ENCODE measurements at places on chromosomes 7 and 10.

DNA sequence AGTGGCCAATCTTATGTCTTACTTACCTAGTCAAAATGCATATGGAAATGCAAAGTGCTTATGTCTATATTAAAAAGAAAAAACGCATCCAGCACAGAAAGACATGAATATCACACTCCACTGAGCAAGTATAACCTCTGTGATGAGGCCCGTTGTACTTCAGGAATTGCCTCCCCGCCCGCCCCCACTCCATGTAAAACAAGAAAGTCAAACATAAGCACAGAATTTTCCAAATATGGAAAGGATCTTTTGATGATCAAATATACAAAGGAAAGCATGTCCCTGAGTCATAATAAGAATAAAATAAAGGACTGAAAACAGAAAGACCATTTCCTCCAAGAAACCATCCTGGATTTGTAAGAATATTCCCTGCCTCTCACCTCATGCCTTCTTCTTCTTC is 229.1 kb downstream of the BAMBI start:
- DNase-seq: no peak

DNA sequence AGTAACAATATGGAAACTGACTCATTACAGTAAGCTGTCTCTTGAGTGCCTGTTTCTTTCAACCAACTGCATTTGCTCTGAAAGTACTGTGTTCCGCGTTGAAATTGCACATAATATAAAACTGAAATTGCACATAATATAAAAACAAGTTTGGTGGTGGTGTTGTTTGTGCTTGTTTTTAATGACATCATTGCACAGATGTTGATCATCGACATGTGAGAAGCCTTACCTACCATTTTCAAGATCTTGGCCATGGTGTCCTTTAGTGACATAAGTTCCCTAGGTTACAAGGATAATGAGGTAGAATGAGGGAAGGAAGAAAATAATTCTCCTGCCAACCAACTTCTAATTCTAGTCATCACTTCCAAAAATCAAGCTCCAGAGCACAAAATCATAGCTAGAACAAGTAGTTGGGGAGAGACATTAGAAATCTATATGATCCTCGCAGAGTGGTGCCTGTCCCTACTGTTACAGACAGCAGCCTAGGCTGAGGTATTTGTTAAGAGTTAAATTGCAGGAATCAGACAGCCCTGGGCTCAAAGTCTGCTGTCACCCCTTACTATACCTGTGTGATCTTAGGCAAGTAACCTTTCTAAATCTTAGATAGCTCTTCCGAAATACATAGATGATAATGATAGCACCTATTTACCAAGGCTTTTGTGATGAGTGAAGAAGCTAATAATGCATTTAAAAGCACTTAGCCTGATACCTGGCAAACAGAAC is 29.3 kb downstream of the DOCK4 start:
- no peak for DNase-seq

DNA sequence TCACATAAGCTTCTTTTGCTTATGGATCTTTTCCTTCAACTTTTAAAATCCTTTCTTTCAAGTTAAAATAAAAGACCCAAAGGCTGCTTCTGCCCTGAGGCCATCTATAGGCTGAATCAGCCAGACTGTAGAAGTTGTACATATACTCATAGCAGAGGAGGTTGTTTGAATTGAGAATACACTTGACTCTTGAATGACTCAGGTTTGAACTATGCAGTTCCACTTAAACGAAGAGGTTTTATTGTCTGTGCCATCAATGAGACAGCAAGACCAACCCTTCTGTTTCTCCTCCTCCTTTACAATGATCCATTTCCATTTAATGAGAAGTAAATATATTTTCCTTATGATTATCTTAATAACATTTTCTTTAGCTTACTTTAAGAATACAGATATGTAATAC is 5.8 kb downstream of the ZNF365 start:
- peak; percentile 35 for DNase-seq

DNA sequence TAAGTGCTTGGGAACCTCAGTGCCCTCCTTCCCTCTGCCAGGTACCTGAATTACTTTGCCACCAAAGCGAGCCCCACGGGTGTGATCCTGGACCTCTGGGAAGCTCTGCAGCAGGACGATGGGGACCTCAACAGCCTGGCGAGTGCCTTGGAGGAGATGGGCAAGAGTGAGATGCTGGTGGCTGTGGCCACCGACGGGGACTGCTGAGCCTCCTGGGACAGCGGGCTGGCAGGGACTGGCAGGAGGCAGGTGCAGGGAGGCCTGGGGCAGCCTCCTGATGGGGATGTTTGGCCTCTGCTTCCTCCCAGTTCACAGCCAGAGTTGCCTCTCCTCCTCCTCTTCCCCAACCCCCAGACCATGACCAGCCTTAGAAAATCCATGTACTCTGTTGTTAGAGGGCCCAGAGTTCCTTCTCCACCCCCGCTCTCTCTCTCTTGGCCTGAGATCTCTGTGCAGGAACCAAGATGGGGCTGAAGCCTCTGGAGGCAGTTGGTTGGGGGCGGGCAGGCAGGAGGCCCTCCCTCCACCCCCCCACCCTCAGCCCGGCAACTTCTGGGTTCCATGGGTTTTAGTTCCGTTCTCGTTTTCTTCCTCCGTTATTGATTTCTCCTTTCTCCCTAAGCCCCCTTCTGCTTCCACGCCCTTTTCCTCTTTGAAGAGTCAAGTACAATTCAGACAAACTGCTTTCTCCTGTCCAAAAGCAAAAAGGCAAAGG is 19.8 kb upstream of the SLC29A3 start:
- DNase-seq: no peak

GRCh38 chr10:110834629-110835301 is 37.0 kb upstream of the PDCD4 start:
- DNase-seq: no peak

DNA sequence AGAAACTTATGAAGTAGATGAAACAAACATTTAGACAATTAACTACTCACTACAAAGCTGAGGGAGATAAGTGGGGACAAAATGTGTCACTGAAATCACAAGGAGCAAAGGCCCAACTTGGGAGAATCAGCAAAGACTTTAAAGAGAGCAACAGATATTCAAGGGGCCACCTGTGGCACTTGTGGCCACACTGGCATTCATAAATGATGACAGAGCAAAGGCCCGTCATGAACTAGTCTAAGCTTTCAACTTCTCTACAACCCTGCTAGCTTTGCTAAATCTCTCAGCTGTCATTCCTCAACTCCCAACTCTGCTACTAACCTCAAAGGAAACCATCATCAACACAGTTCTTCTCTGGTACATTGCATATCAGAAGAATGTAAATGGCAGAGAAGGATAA is 178.4 kb downstream of the CPEB3 start:
- DNase-seq: no peak

DNA sequence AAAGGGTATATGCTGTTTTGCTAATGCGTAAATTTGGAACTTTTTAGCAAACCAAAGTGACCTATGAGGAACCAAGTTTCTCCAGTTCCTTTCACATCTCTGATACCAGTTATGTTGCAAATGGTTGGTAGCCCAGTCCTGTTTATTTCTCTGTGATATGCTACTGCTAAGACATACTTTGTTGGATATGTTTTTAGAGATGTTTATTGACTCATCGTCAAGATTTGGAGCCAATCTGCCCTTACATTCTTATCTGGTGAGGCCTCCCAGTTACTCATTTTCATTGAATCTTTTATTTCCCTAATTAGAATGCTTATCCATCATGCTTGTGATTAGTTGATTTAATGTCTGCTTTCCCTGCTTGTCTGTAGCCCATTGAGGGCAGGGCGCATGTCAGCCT is 58.9 kb downstream of the LRGUK start:
- peak; percentile 10 for DNase-seq

DNA sequence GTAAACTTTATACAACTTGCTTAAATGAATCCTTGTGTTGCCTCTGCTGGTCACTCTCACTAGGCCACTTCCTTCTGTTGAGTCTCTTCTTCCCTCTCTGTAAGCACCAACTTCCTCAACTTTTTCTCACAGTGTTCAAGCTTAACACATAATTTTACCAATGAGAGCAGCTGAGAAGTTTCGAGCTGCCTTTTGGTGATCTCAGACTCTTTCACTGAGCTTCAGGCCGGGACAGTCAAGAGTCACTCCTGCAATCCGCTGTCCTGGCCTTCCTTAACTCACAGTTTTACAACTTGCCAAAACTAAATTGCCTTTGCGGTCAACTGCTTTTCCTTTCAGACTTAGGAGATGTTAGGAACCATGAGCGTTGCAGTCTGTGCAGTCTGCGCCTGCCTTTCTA is 47.4 kb downstream of the PRPF18 start:
- peak; percentile 9 for DNase-seq

GRCh38 chr10:122279725-122280141 is 8.6 kb downstream of the BTBD16 start:
- no peak for DNase-seq

GRCh38 chr10:79252971-79253370 is 94.3 kb upstream of the PPIF start:
- DNase-seq: no peak

- DNase-seq: no peak
Observed at GRCh38 chr10:121374121-121374520, 224.1 kb downstream of the FGFR2 start.

- DNase-seq: no peak
Observed at GRCh38 chr10:24751716-24752115, 28.0 kb upstream of the ARHGAP21 start.

DNA sequence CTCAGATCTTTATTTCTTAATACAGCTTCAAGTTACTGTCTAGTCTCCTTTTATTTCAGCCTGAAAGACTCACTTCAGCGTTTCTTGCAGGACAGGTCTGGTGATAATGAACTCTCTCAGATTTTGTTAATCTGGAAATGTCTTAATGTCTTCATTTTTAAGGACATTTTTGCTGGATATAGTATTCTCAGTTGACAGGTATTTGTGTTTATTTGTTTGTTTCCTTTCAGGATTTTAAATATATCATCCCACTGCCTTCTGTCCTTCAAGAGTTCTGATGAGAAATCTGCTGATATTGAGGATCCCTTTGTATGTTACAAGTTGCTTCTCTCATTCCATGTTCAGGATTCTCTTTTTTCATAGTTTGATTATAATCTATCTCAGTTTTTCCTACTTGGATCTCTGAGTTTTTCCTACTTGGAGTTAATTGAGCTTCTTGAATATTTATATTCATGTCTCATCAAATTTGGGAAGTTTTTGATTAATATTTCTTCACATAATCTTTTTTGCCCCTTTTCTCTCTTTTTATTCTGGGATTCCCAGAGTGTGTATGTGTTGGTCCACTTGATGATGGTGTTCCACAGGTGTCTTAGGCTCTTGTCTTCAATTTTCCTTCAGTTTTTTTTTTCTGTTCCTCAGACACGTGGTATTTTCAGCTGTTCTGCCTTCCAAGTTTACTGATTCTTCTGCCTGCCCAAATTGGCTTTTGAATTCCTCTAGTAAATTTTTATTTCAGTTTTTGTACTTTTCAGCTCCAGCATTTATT is 49.9 kb downstream of the PTEN start:
- no peak for DNase-seq

DNA sequence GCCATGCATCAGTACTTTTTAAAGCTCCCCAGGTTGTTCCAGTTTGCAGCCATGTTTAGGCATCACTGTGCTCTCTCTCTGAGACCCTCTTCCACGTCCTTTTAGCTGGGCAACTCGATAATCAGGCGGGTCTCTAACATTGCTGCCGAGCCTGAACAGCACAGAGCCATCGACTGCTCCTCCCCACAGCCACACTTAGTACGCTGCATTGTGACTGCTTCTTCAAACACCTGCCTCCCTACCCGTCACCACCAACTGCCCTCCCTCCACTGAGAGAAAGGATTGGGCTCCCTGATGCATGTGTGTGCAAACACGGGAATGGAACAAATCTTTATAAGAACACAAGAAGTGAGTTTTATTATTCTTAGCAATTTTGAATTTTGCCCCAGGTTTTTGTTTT is 11.4 kb upstream of the TACR2 start:
- DNase-seq: no peak

DNA sequence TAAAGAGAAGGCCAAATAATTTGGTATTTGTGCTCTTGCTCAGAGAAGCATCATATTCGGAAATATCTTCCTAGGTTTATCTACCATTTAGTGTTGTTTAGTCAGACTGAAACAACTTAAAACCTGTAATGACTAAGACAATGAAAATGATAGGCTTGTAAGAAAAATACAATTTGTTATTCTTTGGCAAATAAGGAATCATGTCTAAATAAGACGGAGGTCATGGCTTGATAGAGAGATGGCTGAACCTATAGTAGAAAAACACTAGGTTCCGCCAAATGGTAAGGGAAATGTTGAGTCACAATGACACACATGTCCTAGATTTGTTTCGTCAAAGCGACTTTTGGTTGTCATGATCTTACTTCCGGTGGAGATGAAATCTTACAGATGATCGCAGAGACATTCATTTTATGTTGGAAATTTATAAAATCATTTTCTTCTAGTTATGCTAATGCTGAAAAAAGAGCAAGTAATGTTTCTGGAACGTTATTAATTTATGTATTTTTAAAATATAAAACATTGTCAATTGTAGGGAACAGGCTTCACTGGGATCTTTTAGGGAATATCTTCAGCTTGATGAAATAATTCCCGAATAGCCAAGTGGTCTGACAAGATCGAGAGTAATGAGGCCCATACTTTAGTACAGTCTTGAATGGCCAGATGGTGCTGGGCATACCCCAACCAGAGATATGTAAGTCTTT is 1.0 kb downstream of the SRGN start:
- no peak for DNase-seq

DNA sequence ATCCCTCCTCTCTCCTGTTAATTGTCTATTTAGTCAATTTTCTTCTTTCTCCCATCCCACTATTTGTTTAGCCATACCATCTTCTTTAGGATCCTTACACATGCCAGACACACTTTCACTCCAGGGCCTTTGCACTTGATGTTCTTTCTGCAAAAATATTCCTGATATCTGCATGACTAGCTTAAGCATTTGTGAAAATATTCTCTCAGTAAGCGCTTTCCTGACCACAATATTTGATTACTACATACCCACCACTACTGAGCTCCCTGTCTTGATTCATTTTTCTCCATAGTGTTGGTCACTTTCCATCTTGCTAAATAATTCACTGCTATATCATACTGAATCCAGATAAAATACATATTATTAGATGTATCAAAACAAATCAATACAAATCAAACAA is 75.1 kb downstream of the SEMA3D start:
- no peak for DNase-seq

DNA sequence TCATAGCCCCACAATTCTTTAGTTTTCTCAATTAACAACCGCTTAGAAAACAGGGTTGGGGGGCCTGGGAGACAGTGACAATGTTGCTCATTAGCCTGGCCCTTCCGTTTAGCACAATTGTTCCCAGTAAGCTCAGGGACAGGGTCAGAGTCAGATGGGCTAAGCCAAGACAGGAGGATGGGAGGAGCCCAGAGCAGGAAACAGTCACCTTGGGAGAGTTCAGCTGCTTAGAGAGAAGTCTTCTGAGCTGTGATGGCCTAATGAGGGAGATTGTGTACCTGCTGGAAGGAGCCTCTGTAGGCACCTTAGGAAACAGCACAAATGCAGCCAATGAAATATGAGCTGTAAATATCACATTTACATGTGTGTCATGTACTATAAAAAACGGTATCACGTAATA is 35.9 kb downstream of the SVOPL start:
- no peak for DNase-seq

- peak; percentile 24 for DNase-seq
Observed at GRCh38 chr7:24882989-24883621, 96.9 kb downstream of the OSBPL3 start.

GRCh38 chr7:94403546-94403945 is 8.9 kb downstream of the COL1A2 start:
- no peak for DNase-seq

- DNase-seq: no peak
Observed at GRCh38 chr10:124736491-124737136, 7.6 kb downstream of the FAM53B start.

- DNase-seq: no peak
Observed at GRCh38 chr10:131777162-131777561, 123.6 kb upstream of the PPP2R2D start.

- DNase-seq: no peak
Observed at GRCh38 chr7:54189330-54189729, 352.8 kb upstream of the VSTM2A start.
